ENCODE measurements at places on chromosomes 2 and 18. TPM values are rescaled to one million over a fixed set of nuclear protein-coding genes. Genes with fewer than 3 reads are reported as not detected.

Gene SLC4A5
- 0.44 TPM for total RNA-seq

Gene MLPH
- 110 TPM for total RNA-seq

Gene ACMSD
- not detected for total RNA-seq

Gene SLC9A4
- total RNA-seq: not detected

Gene KCNK3
- 0.44 TPM for total RNA-seq

Gene AGFG1
- total RNA-seq: 42.1 TPM

Gene CGREF1
- 6.2 TPM for total RNA-seq

Gene MARCHF4
- total RNA-seq: 3.1 TPM

Gene NRP2
- 159 TPM for total RNA-seq

Gene PIGN
- 62.9 TPM for total RNA-seq

Gene ARHGAP28
- total RNA-seq: 5.9 TPM

Gene IL1R2
- not detected for total RNA-seq

Gene DDX1
- total RNA-seq: 103 TPM

Data from uterine smooth muscle cell (primary cell).